Progenitor cell of endocrine pancreas (in vitro differentiated cells): ENCODE measurements at places on chromosomes 4 and X. TPM values are rescaled to one million over a fixed set of nuclear protein-coding genes. Genes with fewer than 3 reads are reported as not detected.
A peak's percentile ranks its signal among the peaks of the same experiment; 100 is the strongest.

GRCh38 chr4:187433141-187433540 is 562.4 kb upstream of the ZFP42 start:
- H3K27me3 ChIP-seq = no peaks in the 10 kb centered on the region
- H3K27ac ChIP-seq = no peak overlapping the region
- no peak for DNase-seq
- H3K4me3 ChIP-seq = no peak overlapping the region
- H3K36me3 ChIP-seq = no peaks in the 10 kb centered on the region
- H3K4me1 ChIP-seq = no peaks in the 10 kb centered on the region

- peaks cover 6% of the 10 kb centered on the region for H3K4me1 ChIP-seq
- H3K27me3 ChIP-seq = no peaks in the 10 kb centered on the region
- no peak for DNase-seq
- H3K27ac ChIP-seq = no peak overlapping the region
- H3K36me3 ChIP-seq = peaks cover 4% of the 10 kb centered on the region
These were observed 6.5 kb upstream of the USP46 start for GRCh38 chr4:52665592-52665991.

- H3K4me1 ChIP-seq = peaks cover 17% of the 10 kb centered on the region
- peaks cover 2% of the 10 kb centered on the region for H3K36me3 ChIP-seq
- DNase-seq = no peak
These were observed 10.4 kb downstream of the MAD2L1 start for GRCh38 chr4:120056246-120056645.

DNA sequence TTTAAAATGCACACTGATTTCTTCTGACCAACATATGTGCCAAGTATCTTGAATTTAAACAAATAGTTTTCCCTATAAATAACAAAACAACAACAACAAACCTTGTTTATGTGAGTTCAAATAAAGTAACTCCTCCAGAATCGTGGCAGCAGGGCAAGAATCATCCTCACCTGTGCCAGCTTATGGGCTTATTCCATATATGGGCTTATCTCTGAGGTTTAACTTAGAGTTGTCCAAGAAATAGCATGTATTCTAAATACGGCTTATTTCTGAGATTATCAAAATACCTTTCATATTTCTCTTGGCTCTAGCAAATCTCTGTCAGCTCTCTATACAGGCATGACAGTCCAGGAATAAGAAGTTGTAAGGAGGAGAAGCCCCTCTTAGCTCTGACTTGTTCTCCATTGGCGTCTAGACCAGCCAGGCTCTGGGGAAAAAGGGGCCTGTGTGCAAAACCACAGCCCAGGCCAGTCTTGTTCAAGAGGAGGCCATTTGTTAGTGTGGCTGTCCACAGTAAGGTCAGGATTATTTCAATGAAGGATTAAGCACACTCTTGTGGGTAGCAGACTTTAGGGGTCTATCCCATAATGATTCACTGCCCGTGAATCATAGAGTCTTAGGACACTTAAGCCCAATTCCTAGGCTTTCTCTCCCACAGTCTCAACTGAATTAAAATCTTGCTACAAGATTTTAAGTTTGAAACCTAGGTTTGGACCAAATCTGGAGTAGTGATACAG is 63.2 kb downstream of the FRAS1 start:
- H3K27ac ChIP-seq = peak overlapping the region; percentile 66
- peaks cover 26% of the 10 kb centered on the region for H3K4me1 ChIP-seq
- peaks cover 51% of the 10 kb centered on the region for H3K36me3 ChIP-seq
- DNase-seq = no peak
- no peaks in the 10 kb centered on the region for H3K27me3 ChIP-seq
- no peak overlapping the region for H3K4me3 ChIP-seq

GRCh38 chr4:6268650-6269615 is 717 bp upstream of the WFS1 start:
- peak overlapping the region; percentile 73 for H3K4me3 ChIP-seq
- no peaks in the 10 kb centered on the region for H3K36me3 ChIP-seq
- H3K27me3 ChIP-seq = peaks cover 4% of the 10 kb centered on the region
- DNase-seq = no peak
- H3K27ac ChIP-seq = peak overlapping the region; percentile 95
- H3K4me1 ChIP-seq = peaks cover 9% of the 10 kb centered on the region

DNA sequence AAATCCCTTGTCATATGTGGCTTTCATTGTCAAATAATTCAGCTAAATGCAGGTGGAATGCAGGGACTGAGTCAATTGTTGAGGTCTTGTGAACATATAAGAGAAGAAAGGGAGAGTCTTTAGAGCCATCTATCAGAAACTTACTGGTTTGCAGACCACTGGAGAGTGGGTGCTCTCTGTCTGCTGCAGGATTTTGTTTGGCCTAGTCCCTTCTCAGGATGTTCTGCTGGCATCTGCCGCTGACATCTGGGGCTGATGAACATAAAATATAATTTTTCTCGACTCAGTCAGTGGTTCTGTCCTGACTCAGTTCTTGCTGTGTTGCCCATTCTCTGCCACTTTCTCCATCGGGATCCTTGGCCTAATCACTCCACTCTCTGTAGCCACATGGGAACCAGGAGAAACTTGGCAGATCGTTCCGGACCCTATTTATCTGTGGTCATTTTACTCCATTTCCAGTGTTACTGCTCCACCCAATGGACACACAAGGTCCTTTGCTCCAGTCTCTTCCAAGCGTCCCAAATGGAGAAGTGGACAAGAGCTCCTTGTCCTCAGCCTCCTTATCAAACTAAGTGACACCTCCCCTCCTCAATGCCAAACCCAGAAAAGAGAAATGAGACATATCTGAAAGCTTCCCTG is 436.2 kb downstream of the FAT4 start:
- H3K4me1 ChIP-seq = peaks cover 2% of the 10 kb centered on the region
- H3K4me3 ChIP-seq = no peak overlapping the region
- H3K27ac ChIP-seq = no peak overlapping the region
- no peak for DNase-seq
- no peaks in the 10 kb centered on the region for H3K27me3 ChIP-seq
- no peaks in the 10 kb centered on the region for H3K36me3 ChIP-seq

GRCh38 chr4:100118181-100118580 is 72.1 kb downstream of the DDIT4L start:
- no peak overlapping the region for H3K4me3 ChIP-seq
- DNase-seq = no peak
- H3K27me3 ChIP-seq = no peaks in the 10 kb centered on the region
- H3K27ac ChIP-seq = no peak overlapping the region
- no peaks in the 10 kb centered on the region for H3K36me3 ChIP-seq
- H3K4me1 ChIP-seq = no peaks in the 10 kb centered on the region

GRCh38 chrX:115134382-115134781 is 54.8 kb upstream of the RBMXL3 start:
- no peaks in the 10 kb centered on the region for H3K27me3 ChIP-seq
- no peak for DNase-seq
- no peak overlapping the region for H3K27ac ChIP-seq
- H3K4me1 ChIP-seq = no peaks in the 10 kb centered on the region
- H3K36me3 ChIP-seq = peaks cover 20% of the 10 kb centered on the region
- H3K4me3 ChIP-seq = no peak overlapping the region

- no peaks in the 10 kb centered on the region for H3K36me3 ChIP-seq
- no peak overlapping the region for H3K4me3 ChIP-seq
- no peak overlapping the region for H3K27ac ChIP-seq
- no peak for DNase-seq
- H3K4me1 ChIP-seq = no peaks in the 10 kb centered on the region
These were observed 171.1 kb downstream of the LARP7 start for GRCh38 chr4:112808001-112808400.

DNA sequence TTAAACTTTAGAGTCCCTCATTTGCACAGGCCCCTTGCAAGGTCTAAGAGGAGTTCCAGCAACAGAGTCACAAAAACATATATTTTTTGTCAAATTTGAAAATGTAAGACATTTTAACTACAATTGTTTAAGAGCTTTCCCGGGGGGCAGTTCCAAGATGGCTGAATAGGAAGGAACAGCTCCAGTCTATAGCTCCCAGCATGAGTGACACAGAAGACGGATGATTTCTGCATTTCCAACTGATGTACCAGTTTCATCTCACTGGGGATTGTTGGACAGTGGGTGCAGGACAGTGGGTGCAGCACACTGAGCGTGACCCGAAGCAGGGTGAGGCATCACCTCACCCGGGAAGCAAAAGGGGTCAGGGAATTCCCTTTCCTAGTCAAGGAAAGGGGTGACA is 71.4 kb upstream of the NMU start:
- no peak overlapping the region for H3K4me3 ChIP-seq
- no peak overlapping the region for H3K27ac ChIP-seq
- no peak for DNase-seq
- no peaks in the 10 kb centered on the region for H3K36me3 ChIP-seq
- peaks cover 6% of the 10 kb centered on the region for H3K27me3 ChIP-seq
- no peaks in the 10 kb centered on the region for H3K4me1 ChIP-seq

- H3K27me3 ChIP-seq = no peaks in the 10 kb centered on the region
- no peak overlapping the region for H3K4me3 ChIP-seq
- no peaks in the 10 kb centered on the region for H3K36me3 ChIP-seq
- no peak for DNase-seq
These were observed 359.5 kb downstream of the DTHD1 start for GRCh38 chr4:36640876-36641275.

DNA sequence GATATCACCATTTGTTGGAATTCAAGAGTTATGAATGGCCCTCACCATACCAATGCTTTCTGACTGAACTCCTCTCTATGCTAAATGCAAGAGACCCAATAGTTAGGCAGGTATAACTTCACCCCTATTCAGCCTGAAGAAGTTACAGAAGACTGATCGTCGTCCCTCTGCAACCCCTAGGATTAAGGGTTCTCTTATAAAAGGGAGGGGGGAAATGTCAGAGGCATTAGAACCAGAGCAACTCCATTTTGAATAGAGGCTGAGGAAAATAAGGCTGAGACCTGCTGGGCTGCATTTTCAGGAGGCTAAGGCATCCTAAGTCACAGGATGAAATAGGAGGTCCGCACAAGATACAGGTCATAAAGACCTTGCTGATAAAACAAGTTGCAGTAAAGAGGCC is 494.3 kb downstream of the SPRY1 start:
- H3K4me1 ChIP-seq = peaks cover 7% of the 10 kb centered on the region
- no peak overlapping the region for H3K27ac ChIP-seq
- no peaks in the 10 kb centered on the region for H3K27me3 ChIP-seq
- no peak overlapping the region for H3K4me3 ChIP-seq
- DNase-seq = no peak
- no peaks in the 10 kb centered on the region for H3K36me3 ChIP-seq

Gene TTC29
- 3.1 and 3.8 TPM in 2 replicates for total RNA-seq

Gene F9
- total RNA-seq = not detected in 2 replicates

Gene NWD2
- 0.04 and 0.05 TPM in 2 replicates for total RNA-seq

Gene LDB2
- 0.82 TPM in 1 of 2 replicates, not detected in the other for total RNA-seq

Gene GLOD5
- total RNA-seq = not detected in 2 replicates

Gene NKAP
- 8.3 and 9.1 TPM in 2 replicates for total RNA-seq
